ENCODE measurements at places on chromosomes 1 and 21.
A peak's percentile ranks its signal among the peaks of the same experiment; 100 is the strongest.

GRCh38 chr1:206608108-206608698, 4.1 kb downstream of the EIF2D start:
- no peak for DNase-seq

- no peak for DNase-seq
Measured at GRCh38 chr1:59364037-59364436, 67.1 kb downstream of the FGGY start.

DNA sequence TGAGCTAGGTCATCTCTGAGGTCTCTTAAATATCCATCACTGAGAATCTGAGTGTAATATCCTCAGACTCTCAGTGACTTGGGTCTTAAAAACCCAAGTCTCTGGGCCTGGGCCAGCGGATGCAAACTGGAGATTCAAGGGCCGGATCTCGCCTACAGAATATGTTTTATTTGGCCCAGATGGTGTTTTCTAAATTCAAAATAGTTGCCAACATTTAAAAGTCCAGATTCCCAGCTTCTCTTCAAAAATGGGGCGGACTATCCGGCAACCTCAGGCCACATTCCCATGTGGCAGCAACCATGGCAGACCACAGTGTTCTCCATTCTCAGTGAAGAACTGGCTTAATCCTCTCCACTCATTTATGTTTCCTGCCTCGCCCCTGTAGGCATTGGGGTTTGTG, 12.7 kb upstream of the HEYL start:
- peak; percentile 47 for DNase-seq

DNA sequence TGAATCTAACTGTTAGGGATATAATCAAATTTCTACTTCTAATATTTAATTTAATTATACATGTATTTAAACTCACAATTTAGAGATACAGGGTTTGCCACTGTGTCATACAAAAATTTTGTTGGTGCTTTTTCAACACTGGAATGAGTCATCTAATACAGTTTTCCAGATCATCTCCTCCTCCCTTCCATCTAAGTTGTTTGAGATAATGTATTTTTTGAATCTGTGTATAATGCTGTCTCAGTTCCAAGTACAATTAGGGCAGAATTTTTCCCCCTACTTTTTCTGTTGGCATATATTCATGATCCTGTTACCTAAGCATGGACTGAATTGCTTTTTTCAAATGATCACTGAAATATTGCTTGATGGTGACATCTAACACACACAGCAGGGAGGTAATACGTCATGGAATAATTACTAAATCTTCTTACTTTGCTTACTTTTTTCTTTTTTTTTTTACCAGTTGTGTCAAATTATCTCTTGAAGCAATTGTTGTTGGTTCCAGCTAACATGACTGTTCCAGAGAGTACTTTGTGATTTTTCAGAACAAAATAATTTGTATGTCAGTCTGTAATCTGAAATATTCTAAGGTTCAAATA, 146.0 kb downstream of the MAGI3 start:
- DNase-seq: no peak

DNA sequence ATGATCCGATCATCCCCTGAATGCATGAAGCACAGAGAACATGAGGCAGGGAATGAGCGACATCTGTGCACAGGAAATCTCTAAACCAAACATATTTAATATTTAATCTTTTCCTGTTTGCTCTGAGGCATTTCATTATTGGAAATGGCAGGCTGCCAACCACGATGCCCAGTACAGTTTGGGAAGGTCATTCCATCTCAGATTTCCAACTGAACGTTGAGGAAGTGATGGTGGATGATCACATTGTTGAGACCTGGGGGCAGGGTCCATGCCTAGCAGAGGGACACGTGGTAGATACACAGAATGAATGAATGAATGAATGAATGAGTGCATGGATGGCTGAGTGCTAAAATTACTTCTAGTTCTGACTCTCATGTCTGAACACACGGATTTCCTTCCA, 15.9 kb upstream of the FASLG start:
- no peak for DNase-seq

- no peak for DNase-seq
Measured at GRCh38 chr1:7857985-7858384, 5.1 kb upstream of the UTS2 start.

DNA sequence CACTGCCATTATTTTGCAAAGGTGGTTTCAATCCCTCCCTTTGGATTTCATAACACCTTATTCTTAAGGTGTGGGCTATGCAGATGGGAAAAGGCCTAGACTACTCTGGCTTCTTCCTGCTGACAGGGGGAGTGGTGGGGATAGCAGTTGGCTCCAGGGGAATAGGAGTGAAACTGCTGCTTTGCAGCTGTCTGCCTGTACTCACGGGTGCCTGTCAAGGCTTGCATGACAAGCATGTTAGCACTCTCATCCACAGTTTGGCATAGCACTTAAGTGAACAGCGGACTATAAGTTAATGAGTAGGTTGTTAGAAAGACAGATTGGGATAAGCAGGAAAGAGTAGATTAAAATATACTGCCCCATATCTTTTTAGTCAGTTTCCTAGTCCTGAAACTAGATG, 287.5 kb upstream of the DAB1 start:
- no peak for DNase-seq

DNA sequence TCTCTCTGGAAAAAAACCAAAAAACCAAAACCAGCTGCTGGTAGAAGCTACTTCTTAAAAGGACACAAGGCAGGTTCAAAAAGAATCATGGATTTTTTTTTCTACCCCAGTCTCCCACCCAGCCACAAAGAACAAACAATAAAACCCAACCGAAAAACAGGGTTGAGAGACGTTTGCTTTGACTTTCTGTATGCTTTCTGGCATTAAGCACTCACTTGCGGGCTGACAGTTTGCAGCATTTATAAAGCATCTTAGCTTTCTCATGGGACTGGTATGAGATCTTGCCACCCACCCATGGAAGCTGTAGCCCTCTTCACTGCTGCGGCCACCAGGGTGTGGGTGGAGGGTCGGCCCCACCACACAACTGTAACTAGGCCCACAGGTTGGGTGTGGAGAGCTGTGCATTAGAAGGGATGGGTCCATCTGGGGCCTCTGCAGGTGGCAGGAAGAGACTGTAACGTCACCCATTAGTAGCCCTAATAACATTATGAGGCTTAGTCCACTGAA, 165.7 kb downstream of the RHOU start:
- no peak for DNase-seq

All from femur (tissue), 1 donor.